ENCODE measurements at places on chromosomes 1 and 21. TPM values are rescaled to one million over a fixed set of nuclear protein-coding genes. Genes with fewer than 3 reads are reported as not detected.
A peak's percentile ranks its signal among the peaks of the same experiment; 100 is the strongest.

DNA sequence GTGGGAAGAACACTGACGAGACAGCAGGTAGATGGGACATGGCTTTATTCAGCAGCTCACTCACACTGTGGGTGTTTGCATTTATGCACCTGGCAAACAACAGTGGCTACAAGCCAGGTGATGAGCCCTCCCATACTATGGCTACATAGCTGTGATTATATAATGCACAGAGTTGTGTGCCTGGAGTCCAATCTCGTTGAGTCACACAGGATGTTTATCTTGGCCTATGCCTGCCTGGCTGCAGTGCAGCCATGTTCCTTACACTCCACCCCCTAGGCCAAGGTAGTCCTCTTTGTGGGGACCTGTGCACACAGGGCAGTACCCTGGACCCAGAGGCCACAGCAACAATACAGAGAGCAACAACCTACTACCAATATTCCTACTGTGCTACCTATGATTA, 1643.8 kb downstream of the MRPL39 start:
- DNase-seq, result no peak

DNA sequence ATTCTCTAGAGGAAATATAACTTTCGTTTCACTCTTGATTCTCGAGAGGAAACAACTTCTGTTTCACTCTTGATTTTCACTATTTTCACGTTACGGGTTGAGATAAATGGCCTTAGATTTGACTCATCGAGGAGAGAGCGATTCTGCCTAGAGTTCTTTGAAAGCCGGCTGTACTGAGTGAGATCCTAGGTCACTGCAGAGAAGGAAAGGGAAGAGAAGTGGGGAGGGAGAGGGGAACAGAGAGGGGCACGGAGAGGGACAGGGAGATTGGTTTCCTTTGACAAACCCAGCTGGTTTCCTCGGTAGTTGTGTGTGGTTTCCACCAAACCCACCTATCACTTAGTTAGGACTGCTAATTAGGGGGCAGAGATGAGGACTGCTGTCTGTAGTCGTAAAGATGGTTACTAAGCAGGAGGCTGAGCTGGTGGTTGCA, 21.6 kb upstream of the GPR137B start:
- no peak for DNase-seq

- DNase-seq, result no peak
These were observed 215.9 kb downstream of the NEGR1 start for GRCh38 chr1:72066431-72066830.

- no peak for DNase-seq
These were observed 35.5 kb upstream of the ASPM start for GRCh38 chr1:197181982-197182381.

- DNase-seq, result no peak
These were observed 90.2 kb upstream of the C1orf21 start for GRCh38 chr1:184296466-184297243.

DNA sequence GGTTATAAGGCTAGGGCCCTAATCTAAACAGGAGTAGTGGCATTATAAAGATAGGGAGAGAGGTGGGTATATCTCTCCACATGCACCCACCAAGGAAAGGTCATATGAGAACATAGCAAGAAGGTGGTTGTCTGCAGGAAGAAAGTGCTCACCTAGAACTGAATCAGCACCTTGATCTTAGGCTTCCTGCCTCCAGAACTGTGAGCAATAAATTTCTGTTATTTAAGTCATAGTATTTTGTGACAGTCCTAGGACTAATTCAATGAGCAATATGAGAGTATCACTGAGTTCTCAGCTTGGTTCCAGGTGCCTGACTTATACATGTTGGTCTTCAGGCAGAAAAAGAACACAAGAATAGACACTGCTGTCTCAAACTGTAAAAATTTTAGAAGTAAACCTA, 51.8 kb downstream of the MRPL39 start:
- no peak for DNase-seq

The TP73 gene
- total RNA-seq, result 0.30 TPM

DNA sequence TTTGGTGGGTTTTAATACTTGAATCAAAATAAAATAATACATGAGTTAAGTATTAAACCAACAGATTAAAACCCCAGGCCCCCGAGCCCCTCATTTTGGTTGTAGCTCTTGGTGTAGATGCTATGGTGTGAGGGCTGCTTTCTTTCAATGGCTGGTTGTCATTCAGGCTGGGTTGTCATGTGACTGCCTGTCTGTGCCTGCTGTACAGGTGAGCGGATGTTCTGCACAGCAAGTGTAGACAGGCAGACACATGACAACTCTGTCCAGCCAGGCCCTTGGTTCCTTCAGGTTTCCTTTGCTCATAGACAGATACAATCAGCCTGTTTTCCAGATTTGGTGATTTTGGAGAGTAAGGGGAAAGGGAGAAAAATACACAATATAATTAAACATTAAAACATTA, 281.9 kb upstream of the C1orf105 start:
- no peak for DNase-seq

DNA sequence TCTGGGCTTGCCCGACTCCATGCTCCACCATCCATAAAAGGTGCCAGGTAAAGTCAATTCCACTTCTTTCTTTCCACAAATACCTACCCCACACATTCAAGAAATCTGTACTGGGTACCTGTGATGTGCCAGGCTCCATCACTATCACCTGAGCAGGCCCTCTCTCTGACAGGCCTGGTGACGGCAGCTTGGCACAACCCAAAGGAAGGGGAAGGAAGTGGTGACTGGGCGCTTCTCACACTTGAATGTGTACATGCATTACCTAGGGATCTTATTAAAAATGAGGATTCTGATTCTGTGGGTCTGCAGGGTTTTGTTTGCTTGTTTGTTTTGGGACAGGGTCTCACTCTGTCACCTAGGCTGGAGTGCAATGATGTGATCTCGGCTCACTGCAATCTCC, 7.5 kb downstream of the HTR1D start:
- DNase-seq, result no peak

- no peak for DNase-seq
These were observed 387.1 kb downstream of the OMA1 start for GRCh38 chr1:58159434-58159830.

The ADARB1 gene
- total RNA-seq, result 24.4 TPM

- DNase-seq, result no peak
These were observed 92.2 kb downstream of the TBX19 start for GRCh38 chr1:168372861-168373371.

The PWP2 gene
- 38.6 TPM for total RNA-seq

GRCh38 chr1:83058327-83058726, 940.6 kb downstream of the TTLL7 start:
- no peak for DNase-seq

DNA sequence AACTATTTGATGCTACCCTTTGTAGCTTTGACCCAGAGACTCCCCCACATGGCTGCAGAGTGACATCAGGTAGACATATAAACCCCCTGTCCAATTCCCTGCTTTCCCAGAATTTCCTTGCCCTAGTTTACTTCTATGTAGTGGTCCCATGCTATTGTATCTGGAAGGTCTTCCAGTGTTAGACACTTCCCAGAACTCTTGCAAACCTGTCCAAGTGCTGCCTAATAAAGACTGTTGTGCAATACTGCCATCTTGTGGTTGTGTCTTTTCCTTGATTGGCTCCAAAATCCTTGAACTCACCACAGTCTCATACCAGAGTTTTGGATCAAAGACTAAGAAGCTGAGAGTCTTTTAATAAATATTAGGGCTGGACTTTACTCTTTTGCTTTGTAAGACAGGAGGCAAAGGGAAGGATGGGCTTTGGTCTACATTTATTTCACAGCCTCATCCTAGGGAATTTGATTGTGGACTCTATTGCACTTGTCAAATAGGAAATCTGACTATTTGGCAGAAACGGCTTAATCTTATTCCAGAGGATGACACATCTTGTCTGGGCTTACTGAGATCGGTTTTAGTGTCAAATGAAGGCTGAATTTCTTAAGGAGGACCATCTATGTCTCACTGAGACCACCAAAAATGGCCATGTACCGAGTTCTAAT, 169.9 kb downstream of the LRRC7 start:
- no peak for DNase-seq

The SPRR2E gene
- not detected for total RNA-seq

GRCh38 chr1:194358208-194358581, 1171.8 kb upstream of the B3GALT2 start:
- no peak for DNase-seq

DNA sequence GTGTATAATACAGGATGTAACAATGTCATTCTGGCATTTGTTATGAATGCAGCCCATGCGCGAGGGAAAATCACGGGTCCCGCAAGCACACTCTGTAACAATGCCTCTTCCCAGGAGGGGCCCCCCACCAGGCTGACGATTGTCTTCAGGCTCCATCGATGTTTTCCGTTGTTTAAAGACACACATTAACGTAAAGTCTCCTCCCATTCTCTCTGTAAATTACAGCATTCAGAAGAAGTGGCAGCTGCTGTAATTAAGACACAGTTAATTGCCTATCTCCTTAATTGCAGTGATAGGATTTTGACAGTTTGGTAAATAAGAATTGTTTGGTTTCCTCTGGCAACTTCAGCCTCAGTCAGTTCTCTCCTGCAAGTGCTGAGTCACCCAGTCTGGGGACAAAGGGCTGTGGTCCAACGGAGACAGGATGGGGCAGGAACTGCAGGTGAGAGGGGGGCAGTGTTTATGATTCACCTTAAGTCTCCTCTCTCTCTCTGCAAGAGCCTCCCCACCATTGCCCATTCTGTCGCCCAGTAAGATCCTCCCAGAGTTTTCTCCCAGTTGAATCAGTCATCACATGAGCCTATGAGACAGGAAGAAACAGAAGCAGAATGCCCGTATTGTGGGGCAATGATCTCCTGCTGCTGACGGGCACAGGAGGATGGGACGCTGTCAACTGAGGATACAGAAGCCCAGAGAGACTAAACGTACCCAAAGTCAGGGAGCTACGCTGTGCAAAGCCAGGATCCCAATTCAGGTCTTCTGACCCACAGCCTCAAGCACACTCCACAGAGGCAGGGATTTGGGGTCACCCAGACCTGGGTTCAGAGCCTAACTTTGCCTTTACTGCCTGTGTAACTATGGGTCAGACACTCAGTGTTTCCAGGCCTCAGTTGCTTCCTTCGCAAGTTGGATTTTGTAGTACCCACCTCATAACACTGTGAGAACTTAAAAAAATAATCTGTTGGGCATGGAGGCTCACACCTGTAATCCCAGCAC, 110.0 kb downstream of the ADSS2 start:
- no peak for DNase-seq

GRCh38 chr21:34190576-34191321, 117.4 kb downstream of the MRPS6 start:
- no peak for DNase-seq

- peak; percentile 13 for DNase-seq
These were observed at the start of gene NLRP3 for GRCh38 chr1:247415423-247416361. NLRP3 (plus strand) TSS chr1:247416173; CDS start chr1:247418801, 2,628 bp downstream.

The GPR37L1 gene
- total RNA-seq, result not detected

GRCh38 chr1:169513208-169513607, 27.5 kb upstream of the SLC19A2 start:
- no peak for DNase-seq

The PCSK9 gene
- total RNA-seq, result not detected

DNA sequence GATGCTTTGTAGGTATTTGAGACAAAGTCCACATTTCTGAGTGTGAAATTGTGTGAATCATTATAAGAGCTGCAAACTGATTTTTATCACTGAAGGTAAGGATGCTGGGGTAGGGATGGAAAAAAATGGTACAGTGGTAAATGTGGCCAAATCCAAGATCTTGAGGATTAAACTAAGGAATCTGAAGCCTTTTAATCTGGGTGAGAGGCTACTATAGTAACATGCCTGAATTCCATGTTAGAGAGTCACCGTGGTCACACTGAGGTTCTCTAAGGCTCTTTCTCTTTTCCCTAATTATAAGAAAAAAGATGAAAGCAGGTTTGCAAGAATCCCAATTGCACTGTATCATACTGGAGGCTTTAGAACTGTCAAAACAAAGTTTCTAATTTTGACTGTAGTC, 17.6 kb downstream of the PTGER3 start:
- DNase-seq, result no peak

- no peak for DNase-seq
These were observed 32.0 kb upstream of the AGL start for GRCh38 chr1:99818063-99818699.

DNA sequence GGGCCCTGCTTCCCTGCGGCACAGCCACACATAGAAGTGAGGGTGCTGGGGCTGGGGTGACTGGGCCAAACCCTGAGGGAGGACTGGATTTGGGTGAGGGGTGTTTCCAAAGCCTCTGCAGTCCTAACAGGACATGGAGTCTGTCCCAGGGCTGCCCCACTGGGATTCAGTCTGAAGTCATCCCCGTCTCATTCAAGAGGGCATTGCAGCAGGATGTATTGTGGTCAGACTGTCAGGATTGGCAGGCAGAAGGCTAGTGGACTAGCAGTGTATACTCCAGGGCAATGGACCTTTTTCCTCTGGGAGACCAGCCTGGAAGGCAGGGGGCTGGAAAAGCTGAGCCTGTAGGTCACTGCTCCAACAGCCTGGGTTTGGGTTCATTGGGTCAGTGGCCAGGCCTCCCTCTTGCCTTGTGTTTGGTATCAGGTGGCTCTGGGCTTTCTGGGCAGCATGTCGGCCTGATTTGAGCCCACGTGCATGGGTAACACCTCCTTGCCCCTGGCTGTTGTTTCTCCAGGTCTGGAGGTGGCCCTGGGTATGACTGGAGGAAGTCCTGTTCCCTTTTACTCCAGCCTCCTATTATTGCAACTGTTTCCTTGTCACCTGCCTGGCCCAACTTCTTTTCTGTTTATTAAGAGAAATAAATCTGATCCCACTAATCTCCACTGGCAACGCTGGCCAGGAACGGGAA, 41.0 kb upstream of the SYNC start:
- no peak for DNase-seq

GRCh38 chr1:91026777-91027176, 4.9 kb upstream of the ZNF644 start:
- no peak for DNase-seq

The MTF1 gene
- 21.0 TPM for total RNA-seq

The TNFSF18 gene
- not detected for total RNA-seq

The ZNF281 gene
- total RNA-seq, result 19.2 TPM

The HAO2 gene
- total RNA-seq, result not detected

- no peak for DNase-seq
These were observed 88.6 kb upstream of the CACNA1E start for GRCh38 chr1:181394766-181395165.

GRCh38 chr1:42000766-42001165, 82.0 kb upstream of the HIVEP3 start:
- no peak for DNase-seq

GRCh38 chr1:59718064-59718988, 96.4 kb upstream of the HOOK1 start:
- no peak for DNase-seq

GRCh38 chr21:46127239-46128105, 27.9 kb downstream of the FTCD start:
- DNase-seq, result no peak
